ENCODE measurements at places on chromosomes 16 and 17.

DNA sequence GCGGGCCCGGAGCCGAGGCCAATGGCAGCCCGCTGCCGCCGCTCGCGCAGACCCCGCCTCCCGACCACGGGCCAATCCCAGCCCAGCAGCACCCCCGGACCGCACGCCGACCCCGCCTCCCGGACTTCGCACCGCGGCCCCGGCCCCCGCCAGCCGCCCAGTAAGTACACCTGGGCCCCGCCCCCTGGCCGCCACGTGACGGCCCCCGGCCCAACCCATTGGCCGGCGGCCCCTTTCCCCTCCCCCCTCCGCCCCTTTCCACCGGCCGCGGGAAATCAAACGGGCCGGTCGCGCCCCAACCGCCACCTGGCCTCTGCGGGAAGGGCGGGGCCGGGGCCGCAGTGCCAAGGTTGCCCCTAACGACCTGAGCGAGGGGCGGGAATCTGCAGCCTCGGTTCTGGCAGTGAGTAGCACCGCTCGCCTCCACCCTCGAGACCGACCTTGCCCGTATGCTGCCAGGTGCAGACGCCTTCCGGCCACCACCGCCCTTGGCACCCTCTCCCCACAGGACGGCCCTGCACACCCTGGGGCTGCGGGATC lies at the start of gene YBX2:
Gene YBX2 (minus strand): TSS at position 26 of the 540 bp plus-strand sequence. CDS start 139 bp downstream, outside the sequence.
- peak; percentile 50 for DNase-seq

DNA sequence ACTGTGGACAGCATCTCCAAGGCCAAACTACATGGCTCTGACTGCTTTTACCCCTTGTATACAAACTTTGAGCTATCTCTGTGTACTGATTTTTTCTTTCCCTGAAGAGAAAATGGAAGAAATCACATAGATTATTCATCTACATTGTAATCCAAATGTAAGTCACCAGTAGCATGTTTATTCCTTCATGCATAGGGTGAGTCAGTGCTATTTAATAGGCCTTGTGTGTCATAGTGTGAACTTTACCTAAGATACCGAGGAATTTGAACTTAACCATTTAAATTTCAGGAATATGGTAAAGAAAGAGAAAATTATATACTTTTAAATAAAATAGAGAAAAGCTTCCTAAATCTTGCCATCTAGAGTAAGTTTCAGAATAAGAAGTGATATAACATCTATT lies 16.5 kb downstream of the PHKB start:
- DNase-seq, result no peak

- DNase-seq, result no peak
These were observed 12.2 kb upstream of the MRPS23 start for GRCh38 chr17:57861790-57862693.

DNA sequence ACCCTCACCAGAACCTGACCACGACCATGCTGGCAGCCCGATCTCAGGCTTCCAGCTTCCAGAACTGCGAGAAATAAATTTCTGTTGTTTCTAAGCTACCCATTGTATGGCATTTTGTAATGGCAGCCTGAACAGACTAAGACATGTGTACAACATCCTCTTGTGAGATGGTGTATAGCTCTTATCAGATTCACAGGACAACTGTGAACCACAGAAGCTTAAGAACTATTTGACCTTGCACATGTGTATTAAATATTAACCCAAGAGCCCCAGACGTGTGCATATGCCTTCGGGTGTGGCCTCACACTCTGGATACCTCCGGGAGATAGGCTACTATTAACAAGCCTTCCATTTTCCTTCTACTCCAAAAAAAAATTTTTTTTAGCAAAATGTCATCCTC lies 248.9 kb downstream of the SLC39A11 start:
- no peak for DNase-seq

- DNase-seq, result no peak
These were observed 60.3 kb downstream of the GSG1L start for GRCh38 chr16:28003021-28003865.

- no peak for DNase-seq
These were observed 23.0 kb upstream of the SLC38A10 start for GRCh38 chr17:81317961-81318605.

All from stimulated activated CD8-positive, alpha-beta memory T cell treated with anti-CD3 and anti-CD28 coated beads, Interleukin-2, amount 100 ng/mL, for 1 hour (primary cell).